Fibroblast of skin of back (primary cell): ENCODE measurements at places on chromosomes 11 and 22.

DNA sequence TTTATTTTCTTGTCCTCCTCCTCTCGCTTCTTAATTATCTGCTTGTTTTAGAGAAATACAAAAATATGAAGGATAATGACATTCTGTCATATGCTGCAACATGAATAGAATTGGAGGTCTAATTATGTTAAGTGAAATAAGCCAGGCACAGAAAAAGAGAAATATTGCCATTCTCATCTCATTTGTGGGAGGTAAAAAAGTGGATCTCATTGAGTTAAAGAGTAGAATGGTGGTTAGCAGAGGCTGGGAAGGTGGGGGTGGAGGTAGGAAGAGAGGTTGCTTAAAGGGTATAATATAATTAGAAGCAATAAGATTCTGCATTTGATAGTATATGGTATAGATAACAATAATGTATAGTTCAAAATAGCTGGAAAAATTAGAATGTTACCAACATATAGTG is 231.3 kb downstream of the JRKL start:
- DNase-seq: no peak

DNA sequence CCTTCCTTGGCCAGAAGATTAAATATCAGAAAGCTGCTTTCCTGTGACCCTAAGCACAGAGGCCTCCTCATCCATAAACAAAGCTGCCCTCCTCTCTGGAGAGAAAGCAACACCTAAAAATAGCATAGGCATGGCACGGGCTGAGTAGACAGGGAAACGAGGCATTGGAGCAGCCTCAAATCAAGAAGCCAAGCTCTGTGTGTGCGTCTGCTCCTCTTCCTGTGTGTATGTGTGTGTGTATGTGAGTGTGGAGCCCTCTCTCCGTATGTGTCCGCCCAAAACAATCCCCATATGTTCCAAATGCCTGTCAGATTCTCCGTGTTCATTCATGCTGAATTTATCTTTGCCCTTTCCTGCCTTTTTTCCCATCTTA is 24.0 kb downstream of the KCNJ5 start:
- DNase-seq: no peak

- no peak for DNase-seq
Observed at GRCh38 chr11:44316659-44317240, 6.8 kb upstream of the ALX4 start.

GRCh38 chr11:114709960-114710359 is 31.6 kb downstream of the NXPE2 start:
- no peak for DNase-seq

GRCh38 chr11:30855383-30856006 is 269.3 kb upstream of the MPPED2 start:
- DNase-seq: peak; percentile 12

- DNase-seq: peak; percentile 66
Observed at GRCh38 chr11:35324981-35325380, 94.4 kb downstream of the SLC1A2 start.
